ENCODE measurements at places on chromosomes 6 and 20.

DNA sequence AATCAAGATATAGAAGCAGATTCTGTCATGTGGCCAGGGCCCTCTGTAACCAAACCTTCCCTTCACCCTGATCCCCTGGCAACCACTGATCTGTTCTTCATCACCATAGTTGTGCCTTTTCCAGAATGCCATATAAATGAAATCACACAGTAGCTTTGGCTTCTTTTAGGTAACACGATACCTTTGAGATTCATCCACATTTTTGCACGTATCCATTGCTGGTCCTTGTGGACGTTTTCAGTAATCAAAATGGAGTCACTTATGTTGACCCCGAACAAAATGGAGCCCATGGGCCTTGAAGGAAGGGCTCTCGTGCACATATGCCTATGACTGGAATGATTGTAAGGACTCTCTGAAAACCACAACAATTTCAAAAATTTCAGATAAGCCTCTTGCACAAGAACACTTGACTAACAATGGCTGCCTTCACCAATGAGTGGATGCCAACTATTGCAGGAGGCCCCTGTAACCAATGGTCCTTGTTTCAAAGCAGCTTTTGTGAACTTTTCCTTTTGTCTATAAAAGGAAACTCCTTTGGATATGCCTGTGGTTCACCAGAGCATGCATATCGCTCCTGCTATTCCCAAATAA is 84.3 kb upstream of the RALY start:
- DNase-seq: no peak

DNA sequence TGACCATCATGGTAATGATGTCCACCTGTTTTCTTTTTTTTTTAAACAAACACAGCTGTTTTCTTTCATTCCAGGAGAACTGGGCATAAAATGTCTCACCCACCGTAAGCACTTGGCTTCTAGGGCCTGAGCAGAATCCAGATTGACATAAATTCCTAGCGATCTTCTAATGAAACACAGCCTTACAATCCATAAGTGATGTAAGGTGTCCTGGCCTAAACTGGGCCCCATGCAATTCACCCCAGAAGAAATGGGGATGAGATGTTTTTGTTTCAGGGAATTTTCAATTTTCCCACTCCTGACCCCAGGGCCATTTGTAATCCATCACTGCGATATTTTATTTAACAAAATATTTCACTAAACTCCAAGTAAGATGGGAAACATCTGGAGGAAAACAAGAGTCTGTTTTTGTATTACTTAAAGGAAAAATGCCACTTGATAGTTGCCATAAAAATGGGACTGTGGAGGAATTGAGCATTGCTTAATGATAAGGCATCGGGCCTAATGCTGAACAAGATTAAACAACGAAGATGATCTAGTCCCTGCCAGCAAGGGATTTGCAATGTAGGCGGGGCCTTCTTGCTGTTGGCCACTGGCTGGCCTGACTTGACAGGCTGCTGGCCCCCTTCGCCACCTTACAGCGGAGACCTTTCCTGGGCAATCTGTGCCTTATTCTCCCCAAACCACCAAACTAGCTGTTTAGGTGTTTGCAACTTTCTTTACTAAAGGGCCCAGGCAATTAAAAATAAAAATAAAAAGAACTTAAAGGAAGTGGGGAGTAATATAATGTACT is 183.7 kb downstream of the CD109 start:
- no peak for DNase-seq

DNA sequence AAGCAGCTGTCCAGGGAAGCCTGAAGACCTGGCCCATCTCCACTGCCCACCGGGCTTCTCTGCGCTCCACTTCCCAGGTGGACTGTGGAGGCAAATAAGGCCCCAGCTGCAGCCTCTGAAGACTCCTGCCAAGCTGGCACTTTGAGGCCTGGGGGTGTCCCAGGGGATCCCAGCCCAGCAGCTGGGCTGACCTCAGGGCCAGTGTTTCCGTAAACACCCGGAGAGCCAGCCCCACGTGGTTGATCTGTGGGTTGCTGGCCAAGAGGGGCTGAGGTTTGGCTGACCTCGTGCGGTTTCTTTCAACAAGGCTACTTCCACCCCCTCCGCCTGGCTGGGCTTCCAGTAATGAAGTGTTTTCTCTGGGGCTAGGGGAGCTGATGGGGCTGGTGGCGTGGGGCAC is 12.4 kb upstream of the CCN5 start:
- peak; percentile 91 for DNase-seq

DNA sequence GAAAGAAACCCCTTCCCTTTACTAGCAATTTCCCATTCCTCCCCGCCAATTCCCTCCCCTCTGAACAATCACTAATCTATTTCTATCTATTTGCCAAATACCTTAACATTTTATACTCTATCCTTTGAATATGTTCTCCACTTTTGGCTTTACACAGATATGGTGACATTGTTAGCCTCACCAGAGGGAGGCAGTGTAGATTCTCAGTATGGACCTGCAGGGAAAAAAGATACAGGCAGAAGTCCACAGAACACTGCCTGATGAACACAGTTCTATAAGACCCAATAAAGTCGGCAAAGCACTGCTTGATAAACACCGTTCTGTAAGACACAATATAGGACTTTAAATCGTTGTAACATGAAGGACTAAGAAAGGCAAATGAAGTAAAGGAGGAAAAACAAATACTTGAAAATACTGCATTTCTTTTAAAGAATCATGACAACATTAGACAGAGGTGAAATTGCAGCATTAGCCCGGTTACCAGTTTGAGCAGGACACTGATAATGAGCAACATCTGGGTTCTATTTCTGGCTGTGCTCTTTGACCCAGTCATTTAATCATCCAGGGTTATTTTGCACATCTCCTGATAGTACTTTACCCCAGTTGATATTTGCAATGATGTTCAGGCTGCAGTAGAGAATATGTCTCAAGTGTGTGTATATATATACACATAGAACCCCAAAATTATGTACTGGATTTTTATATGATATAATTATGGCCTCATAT is 296.8 kb downstream of the UTRN start:
- DNase-seq: no peak

GRCh38 chr6:125858427-125859320 is 67.9 kb downstream of the NCOA7 start:
- peak; percentile 39 for DNase-seq

DNA sequence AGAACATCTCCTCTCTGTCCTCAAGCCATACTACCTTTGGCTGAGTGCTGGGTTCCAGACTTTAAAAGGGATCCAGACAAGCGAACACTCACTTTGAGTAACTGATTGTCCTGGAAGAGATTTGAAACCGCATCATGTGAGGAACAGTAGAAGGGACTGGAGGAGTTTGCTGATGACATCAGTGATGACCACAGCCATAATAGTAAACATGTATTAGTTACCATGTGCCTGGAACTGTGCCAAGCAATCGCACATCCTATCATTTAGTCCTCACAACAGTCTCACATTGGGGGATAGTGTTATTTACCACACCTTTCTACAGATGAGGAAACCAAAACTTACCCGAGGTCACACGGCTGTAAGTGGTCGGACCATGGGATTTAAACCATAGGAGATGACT is 39.8 kb downstream of the ARMC2 start:
- DNase-seq: no peak

DNA sequence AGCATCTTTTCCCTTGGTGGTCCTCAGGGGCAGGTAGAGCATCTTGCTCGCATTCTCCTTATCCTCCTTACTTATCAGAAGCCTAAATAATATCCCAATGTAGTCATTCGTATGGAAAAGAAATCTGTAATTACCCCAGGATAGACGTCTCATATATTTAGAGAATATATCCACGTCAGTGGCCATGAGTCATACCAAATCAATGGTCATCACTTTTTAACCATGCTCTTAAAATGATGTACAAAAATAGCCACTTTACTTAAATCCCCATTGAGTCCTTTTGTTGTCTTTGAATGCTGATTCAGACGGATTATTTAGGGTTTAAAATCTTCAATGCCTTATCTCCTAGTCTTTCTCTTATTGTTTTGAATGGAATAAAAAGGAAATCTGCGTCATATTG is 231.7 kb upstream of the STXBP5 start:
- no peak for DNase-seq

- DNase-seq: no peak
Measured at GRCh38 chr6:45084257-45084656, 243.9 kb upstream of the RUNX2 start.

DNA sequence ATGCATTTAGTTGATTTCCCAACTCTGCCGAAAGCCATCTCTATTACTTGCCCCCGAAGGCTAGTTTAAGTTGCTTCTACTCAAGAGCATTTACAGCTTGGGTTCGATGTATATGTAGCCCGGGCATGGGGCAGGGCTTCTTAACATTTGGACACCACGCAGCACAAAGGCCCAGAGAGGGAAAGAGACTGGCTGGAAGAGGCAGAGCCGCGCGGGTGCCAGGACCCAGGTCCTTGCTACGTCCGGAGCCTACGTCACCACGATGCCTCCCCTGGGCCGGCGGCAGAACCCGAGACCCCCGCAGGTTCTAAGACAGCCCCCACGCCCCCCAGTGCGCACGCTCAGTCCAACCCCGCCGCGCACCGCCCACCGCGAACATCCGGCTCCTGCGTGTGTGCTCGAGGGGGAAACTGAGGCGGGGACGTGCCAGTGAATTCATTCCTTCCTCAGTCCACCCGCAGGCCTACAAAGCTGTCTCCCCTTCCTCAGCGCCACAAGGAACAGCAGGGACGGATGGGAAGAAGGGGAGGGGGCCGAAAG is 367 bp upstream of the PCIF1 start:
- DNase-seq: peak; percentile 88

DNA sequence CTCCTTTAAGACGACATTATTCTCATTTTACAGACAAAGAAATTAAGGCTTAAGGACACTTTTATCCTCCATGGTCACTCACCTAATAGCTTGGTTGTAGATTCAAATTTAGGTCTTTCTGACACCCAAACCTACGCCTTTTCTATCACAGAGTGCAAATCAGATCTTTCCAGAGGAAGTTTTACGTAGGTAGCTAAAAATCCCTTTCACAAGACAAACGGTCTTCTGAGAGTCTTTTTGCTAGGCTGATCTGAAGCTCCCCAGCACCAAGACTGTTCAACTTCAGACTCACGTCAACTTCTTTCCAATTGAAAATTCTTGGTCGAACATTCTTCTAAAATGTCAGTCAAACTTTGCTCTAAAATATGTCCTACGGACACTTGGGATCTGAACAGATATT is 46.5 kb downstream of the BLOC1S5 start:
- no peak for DNase-seq

DNA sequence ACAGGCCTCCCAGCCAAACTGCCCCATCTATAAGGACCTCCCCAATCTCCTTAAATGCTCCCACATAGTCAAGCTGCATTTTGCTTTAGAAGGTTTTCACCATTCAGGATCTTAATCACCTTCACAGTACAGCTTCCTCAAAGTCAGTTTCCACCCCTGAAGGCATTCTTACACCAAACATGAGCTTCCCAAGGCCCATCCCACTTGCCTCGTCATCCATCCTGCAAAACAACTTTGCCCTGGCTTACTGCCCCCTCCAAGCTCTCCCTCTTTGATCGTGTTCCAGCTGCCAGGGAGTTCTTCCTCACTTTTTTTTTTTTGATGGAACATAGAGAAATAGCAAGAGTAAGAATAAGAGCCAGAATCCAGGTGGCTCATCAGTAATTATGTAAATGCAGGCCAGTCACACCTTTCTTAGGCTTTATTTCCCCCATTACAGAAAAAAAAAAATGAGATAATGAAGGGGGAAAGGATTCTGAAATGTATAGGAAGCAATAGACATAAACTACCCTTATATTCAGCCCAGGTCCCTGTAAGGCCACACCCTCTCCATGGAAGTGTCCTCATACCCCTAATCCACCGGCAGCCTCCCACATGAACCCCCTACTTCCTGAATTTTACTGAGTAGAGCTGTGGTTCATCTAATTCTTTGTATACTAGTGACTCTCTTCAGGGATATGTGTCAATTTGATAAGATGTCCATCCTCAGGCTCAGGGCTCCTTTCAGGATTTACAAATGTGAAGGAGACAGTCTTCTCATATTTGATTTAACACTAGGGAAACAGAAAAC is 12.7 kb downstream of the TRIM27 start:
- no peak for DNase-seq

DNA sequence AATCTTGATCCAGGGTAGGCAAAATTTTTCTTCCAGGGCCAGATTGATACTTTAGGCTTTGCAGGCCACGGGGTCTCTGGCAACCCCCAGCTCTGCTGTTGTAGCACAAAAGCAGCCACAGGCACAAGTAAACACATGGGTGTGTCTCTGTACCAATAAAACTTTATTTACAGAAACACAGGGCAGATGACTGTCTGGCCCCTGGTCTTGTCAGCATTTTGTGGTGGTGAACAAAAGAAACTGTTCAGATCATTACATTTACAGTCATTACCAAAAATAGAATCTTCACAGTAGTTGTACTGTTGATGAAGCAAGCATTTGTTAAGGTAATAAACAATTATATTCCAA is 45.0 kb upstream of the KIF25 start:
- DNase-seq: no peak

DNA sequence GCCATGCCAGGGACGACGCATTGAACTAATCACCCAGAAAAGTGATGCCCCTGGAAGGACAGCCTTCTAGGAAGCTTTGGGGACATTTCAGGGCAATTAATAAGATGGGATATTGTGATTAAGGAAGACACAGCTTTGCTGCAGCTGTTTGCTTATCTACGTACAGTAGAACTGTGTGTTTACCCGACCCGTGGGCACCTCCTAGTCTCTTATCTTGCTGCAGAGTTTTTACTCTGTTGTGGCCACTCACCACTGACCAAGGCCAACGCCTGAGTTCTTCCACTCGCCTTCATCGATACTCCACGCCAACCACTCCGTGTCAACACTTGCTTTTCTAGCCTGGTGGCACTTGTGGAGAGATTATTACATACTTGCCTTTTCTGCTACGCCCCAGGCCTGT is 105.9 kb upstream of the MLN start:
- no peak for DNase-seq

DNA sequence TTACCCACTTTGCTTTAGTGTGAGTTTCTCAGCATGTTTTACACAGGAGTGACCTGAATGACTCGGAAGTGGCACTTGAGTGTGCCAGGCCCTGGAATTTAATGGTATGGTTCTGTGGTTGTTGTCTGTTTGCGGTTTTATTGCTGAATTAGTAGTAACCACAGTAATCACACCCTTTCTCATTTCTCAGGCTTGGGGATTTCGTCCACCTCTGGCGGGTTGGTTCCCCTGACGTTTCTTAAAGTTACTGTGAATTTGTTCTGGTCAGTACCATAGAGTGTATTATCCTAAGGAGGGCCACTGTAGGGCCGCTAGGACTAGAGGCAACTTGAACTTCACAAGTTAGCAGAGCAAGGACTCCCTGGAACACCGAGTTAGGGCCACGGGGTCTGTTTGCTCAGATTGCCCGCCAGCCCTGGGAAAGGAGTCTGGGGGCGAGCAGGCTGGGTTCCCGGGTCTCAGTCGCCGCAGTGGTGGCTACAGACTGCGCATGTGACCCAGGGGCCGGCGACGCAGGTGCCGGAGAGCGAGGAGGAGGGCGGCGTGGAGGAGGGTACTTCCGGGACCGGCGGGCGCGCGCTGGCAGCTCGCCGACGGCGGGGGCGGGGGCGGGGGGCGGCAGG is 546 bp upstream of the KLHL32 start:
- DNase-seq: no peak

- no peak for DNase-seq
Measured at GRCh38 chr6:78605909-78606446, 261.4 kb upstream of the IRAK1BP1 start.

- DNase-seq: no peak
Measured at GRCh38 chr20:10492844-10493243, 57.7 kb downstream of the SLX4IP start.

Measured in left hindlimb (tissue), 1 donor.